ENCODE measurements at places on chromosomes 2 and 18. TPM values are rescaled to one million over a fixed set of nuclear protein-coding genes. Genes with fewer than 3 reads are reported as not detected.

DNA sequence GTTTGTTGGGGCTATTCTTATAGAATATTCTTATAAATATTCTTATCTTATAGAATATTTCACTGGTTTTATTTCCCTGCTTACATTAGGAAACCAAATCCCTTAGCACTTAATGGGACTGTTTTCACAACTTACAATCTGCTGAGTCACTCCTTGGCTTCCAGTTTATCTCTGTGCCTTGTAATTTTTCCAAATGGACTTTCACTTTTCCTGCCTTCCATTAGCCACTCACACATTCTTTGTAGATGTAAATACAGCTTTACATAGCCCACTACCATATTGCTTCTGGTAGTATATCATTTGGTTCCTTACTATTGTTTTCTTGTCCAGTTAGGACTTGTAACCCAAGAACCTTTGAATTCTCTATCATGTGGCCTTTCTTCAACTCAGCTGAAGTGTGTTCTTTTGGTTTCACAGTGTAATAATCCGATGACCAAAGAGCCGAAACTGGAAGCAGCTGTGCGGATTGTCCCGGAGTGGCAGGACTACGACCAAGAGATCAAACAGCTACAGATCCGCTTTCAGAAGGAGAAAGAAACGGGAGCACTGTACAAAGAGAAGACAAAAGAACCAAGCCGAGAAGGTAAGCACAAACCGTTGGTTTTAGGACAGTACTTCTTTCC is 96.1 kb downstream of the UGGT1 start:
- ATAC-seq = no peak

GRCh38 chr2:217802876-217803652 is 199.7 kb downstream of the TNS1 start:
- no peak for ATAC-seq

The TNFAIP6 gene
- 3.4 TPM for total RNA-seq

The FSHR gene
- not detected for total RNA-seq

The SP110 gene
- 37.5 TPM for total RNA-seq

All from gastroesophageal sphincter (tissue), 4 donors.